NCI-H1048 (cell line): ENCODE measurements at places on chromosomes 16 and 17.
A peak's percentile ranks its signal among the peaks of the same experiment; 100 is the strongest.

GRCh38 chr16:81817789-81818567 lies 38.9 kb downstream of the PLCG2 start:
- no peak for DNase-seq

GRCh38 chr16:80899809-80900592 lies 95.6 kb upstream of the CDYL2 start:
- no peak for DNase-seq

GRCh38 chr16:16971042-16971441 lies 499.7 kb downstream of the XYLT1 start:
- DNase-seq = no peak

- no peak for DNase-seq
Observed at GRCh38 chr16:28179354-28179753, 32.4 kb downstream of the XPO6 start.

DNA sequence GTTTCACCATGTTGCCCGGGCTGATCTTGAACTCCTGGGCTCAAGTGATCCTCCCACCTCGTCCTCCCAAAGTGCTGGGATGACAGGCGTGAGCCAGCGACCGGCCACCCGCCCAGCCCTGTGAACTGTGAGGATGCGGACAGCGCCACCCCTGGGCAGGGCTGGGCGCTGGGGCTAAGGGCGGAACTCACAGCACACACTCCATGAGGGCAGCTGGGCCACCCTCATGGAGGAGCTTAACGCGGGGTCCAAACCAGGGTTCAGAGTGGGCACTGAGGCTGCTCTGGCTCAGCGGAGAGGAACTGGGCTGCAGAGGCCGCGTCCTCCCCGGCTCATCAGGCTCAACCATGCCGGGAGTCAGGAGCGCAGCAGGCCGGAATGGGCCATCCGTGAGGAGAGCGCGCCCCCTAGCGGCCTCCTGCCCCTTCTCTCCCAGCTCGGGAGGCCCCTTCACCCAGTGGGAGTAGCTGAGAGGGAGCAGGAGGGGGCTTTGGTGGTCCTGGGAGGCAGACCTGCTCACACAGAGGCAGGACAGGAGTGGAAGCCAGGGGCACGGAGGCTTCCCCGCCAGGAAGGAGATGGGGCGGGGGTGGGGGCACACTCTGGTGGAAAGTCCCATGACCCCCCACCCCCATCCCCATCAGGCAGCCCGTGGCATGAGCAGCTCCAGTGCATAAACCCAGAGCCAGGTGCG lies 13.8 kb downstream of the CORO7 start:
- no peak for DNase-seq

DNA sequence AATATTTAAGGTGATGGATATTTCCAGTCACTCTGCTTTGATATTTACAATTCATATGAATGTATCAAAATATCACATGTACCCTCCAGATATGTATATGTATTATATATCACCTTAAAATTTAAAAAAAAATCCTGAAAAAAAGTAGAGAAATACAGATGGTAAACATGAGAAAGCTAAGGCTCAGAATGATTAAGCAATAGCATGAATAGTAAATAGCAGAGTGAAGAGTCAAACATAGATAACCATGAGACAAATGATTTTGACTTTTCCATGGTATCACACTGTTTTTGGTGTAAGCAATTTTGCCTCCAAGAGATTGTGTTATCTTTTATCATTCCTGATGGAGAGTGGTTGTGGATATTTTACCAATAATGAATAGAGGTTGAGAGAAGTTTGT lies 868.8 kb downstream of the CDH11 start:
- no peak for DNase-seq

DNA sequence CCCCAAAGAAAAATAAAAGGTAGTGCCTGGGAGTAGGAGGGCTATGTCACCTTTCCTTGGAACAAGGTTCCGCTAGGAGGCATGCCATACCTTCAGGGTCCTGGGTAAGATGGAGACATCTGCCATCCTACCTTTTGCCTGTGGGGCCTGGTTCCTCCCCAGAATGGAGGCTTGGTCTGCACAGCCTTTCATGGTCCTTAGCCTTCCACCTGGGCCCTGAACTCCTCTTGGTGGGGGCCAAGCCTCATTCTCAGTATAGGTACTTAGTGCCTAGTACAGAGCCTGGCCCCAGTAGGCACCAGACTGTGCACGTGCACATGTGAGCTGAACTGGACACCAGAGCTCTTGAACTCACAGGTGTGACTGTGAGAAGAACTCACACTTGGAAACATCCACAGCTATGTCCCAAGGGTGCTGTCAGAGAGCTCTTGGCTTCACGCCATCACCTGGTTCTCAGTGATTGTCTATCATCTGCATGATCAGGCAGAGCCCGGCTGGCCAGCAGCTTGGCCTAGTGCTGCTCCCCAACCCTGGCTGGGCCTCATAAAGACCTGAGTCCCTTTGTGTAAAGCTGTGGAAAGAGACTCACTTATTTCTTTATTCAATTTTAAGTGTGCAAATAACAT lies 143.2 kb downstream of the SOCS1 start:
- no peak for DNase-seq

DNA sequence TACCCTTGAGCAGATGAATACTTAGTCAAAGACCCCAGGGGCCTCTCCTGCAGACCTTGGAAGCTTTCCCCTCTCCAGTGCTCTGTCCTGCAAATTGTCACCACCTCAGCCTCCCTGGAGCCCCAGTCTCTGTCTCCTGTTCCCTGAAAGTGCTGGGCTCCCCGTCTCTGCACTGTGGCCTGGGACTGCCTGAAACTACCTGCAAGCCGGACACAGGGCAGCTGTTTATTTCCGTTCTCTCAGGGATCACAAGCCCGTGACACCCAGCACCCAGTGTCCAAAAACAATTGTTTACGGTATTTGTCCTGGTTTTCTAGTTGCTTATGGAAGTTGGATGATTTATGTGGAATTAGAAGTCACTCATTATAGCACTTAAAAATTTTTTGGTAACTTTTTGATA lies 81.6 kb upstream of the CHMP6 start:
- no peak for DNase-seq

DNA sequence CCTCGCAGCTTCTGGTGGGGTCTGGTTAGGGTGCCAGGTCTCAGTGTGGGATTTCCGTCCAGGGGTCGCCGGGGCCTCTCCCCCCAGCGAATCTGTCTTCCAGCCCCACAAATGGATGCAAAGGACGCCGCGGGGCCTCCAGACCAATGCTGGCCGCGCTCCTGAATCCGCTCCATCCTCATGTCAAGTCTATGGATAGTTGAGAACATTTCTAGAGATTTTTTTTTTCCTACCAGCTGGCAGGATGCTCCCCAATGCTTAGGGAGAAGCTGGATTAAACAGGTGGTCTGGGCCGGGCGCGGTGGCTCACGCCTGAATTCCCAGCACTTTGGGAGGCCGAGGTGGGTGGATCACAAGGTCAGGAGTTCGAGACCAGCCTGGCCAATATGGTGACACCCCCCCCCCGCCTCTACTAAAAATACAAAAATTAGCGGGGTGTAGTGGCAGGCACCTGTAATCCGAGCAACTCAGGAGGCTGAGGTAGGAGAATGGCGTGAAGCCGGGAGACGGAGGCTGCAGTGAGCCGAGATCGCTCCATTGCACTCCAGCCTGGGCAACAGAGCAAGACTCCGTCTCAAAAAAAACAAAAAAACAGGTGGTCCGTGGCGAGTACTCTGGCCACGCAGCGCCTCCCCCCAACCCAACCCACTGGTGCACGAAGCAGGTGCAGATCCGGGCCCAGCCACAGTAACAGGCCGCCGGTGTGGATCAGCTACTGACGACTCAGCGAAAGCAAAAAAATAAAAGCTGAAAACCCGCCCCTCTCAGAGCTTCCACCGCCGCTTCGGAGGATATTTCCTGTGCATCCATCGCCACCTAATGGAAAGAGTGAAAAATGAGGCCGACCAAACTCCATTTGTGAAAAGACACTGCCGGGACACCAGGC lies 1.1 kb upstream of the NXN start:
- DNase-seq = peak; percentile 84

DNA sequence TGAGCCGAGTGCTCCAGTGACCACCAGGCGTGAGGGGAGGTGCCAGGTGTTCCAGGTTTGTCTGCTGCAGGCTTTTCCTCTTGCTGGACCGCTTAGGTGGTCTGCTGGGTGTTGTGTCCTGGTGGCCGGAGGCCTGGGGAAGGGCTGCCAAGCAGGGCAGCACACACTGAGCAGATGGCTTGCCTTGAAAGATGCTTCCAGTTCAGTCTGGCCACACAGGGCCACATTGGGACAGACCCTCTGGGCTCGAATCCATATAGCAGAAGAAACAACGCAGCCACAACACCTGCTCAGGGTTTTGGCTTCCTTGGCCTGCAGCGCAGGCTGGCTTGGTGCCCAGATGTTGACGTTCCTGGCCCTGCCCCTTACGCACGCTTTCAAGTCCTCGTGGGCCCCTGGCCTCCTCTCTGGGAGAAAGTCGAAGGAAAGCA lies 24.8 kb downstream of the GINS2 start:
- DNase-seq = no peak

- DNase-seq = no peak
Observed at GRCh38 chr16:49876716-49877129, 20.8 kb upstream of the ZNF423 start.

GRCh38 chr17:12247761-12248160 lies 227.1 kb downstream of the MAP2K4 start:
- no peak for DNase-seq

- DNase-seq = no peak
Observed at GRCh38 chr17:49454050-49454449, 39.4 kb upstream of the PHB1 start.

GRCh38 chr16:74078511-74079231 lies 217.9 kb upstream of the PSMD7 start:
- no peak for DNase-seq

DNA sequence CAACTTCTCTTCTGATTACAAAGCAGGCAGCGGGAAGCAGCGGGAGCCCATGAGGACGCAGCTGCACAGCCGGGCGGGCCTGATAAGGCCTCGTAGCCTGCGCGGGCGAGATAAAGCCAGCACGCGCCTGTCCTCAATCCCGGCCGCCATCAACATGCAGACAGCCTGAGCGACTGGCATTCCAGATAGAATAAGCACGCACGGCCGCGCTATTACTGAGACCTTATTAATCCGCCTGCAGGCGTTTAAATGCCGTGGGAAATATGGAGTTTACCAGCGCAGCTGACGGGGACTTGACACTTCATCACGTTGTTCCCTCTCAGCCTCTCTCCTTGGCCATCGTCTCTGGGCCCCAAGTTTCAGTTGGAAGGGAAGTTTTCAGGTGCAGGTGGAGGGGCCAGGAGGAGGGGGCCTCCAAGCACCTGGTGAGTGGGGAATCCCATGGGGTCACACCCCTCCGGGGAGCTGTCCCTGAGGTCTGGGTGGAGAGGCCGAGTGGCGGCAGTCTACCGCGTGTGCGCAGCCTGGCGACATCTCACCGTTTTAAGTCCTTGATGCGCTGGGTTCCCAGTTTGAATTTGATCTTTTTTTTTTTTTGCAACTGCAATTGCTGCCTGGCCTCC lies 27.3 kb upstream of the CBFA2T3 start:
- no peak for DNase-seq

DNA sequence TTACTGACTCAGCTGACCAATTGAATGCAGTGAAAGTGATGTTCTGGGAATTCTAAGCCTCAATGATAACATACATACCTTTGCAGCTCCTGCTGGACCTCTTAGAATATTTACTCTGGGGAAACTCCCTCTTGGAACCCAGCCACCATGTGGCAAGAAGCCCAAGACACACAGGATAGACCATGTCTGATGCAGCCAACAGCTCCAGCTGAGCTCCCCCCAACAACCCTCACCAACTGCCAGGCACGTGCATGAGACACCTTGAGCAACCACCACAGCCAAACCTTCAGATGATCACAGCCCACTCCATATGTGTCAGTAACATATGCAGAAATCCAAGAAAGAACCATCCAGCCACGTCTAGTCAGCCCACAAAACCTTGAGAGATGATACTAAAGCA lies 53.0 kb downstream of the XYLT1 start:
- DNase-seq = no peak

- no peak for DNase-seq
Observed at GRCh38 chr17:3885271-3885670, 7.6 kb downstream of the CAMKK1 start.

GRCh38 chr16:66473051-66473571 lies 46.0 kb downstream of the BEAN1 start:
- DNase-seq = no peak

- no peak for DNase-seq
Observed at GRCh38 chr16:55938126-55938525, 63.0 kb upstream of the CES5A start.
